ENCODE measurements at places on chromosomes 12 and 14. TPM values are rescaled to one million over a fixed set of nuclear protein-coding genes. Genes with fewer than 3 reads are reported as not detected.

TM9SF1 gene
- total RNA-seq = 21.5 TPM

RD3L gene
- total RNA-seq = 1.2 TPM

P3H3 gene
- 15.0 TPM for total RNA-seq

CLEC6A gene
- total RNA-seq = not detected

PIANP gene
- 4.4 TPM for total RNA-seq

NINJ2 gene
- 1.8 TPM for total RNA-seq

KLHDC1 gene
- total RNA-seq = 19.8 TPM

SLIRP gene
- total RNA-seq = 96.7 TPM

Measured in diencephalon (tissue), 1 donor.